ENCODE measurements at places on chromosomes 2 and 18. TPM values are rescaled to one million over a fixed set of nuclear protein-coding genes. Genes with fewer than 3 reads are reported as not detected.

DNA sequence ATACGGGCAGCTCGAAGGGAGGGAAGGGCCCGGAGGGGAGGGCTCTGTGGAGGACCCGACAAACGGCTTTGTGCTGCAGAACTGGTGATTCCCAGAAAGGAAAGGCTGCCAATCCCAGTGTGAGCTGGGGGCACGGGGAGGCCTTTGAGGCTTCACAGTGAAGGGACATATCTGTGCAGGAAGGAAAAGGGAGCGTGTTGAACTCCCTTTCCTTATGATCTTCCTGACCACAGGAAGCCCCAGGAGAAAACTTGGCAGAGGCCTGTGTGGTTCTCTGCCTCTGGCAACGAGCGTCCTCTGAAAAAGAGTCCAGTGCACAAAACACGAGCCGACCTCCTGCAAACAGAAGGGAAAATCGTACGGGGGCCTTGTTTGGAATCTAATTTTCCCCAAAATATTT, 683.5 kb upstream of the SALL3 start:
- no peaks in the 10 kb centered on the region for H3K36me3 ChIP-seq
- H3K4me1 ChIP-seq = peaks cover 11% of the 10 kb centered on the region
- no peak overlapping the region for H3K27ac ChIP-seq
- H3K27me3 ChIP-seq = peaks cover 14% of the 10 kb centered on the region

- no peak overlapping the region for H3K27ac ChIP-seq
- no peaks in the 10 kb centered on the region for H3K27me3 ChIP-seq
Observed at GRCh38 chr2:232999354-232999753, 13.7 kb downstream of the NGEF start.

Gene STK16
- 19.9 TPM for total RNA-seq

DNA sequence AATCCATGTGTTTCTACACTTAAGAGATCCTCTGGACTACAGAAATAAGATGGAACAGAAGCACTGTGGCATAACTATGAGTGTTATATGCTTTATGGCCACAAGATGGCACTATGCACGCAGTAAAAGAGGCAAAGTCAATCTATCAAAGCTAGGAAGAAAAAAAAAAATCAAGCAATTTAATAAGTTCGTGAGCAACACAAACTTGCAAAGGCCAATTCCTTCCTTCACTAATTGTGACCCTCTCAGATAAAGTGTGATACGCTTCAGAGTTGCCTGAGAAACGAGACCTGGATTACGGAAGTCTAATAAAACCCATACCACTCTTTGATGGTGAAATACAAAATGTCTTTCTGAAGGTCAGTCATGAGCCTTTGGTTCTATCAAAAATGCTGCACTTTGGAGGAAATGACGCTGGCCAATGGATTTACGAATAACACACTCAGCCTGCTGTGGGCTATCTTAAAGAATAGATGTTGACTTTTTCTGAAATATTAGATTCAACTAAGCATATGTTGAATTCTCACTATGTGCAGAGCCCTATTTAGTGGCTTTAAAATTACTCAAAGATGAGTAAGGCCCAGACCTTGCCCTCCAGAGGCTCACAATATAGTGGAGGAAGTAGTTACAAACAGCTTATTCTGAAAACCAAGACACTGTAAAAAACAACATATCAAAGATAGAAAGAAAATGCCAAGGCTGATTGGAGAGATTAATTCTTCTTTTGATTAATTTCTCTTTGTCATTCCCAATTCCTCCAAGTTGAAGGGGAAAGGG, 35.5 kb upstream of the TTR start:
- no peaks in the 10 kb centered on the region for H3K36me3 ChIP-seq
- H3K27me3 ChIP-seq = no peaks in the 10 kb centered on the region
- no peak overlapping the region for H3K27ac ChIP-seq
- H3K4me3 ChIP-seq = no peak overlapping the region

Gene KDM3A
- 84.9 TPM for total RNA-seq

Gene WNT10A
- not detected for total RNA-seq

- peaks cover 16% of the 10 kb centered on the region for H3K4me1 ChIP-seq
- DNase-seq = no peak
- no peaks in the 10 kb centered on the region for H3K27me3 ChIP-seq
- no peaks in the 10 kb centered on the region for H3K36me3 ChIP-seq
Observed at GRCh38 chr2:158902005-158902398, 66.4 kb upstream of the TANC1 start.

DNA sequence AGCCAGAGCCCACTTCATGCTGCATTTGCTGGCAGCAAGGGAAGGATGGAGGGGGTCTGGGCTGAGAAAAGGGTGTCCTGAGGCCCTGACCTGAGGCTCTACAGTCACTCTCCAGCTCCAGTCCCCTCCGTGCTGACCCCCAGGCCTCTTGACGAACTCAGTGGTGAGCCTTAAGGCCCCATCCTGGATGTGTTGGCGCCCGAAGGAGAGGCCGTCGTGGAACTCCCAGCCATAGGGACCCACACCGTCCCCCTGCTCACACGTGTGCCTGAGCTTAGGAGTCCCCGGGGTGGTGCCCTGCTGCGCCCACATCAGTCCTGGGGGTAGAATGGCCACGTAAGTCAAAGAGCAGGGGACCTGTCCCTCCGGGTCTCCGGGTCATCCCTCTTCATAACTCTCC, 776 bp downstream of the MOGS start:
- H3K27ac ChIP-seq = no peak overlapping the region
- H3K27me3 ChIP-seq = no peaks in the 10 kb centered on the region
- H3K36me3 ChIP-seq = no peaks in the 10 kb centered on the region
- H3K4me3 ChIP-seq = peak overlapping the region; percentile 89
- peaks cover 7% of the 10 kb centered on the region for H3K4me1 ChIP-seq

GRCh38 chr18:78769502-78770105, 210.0 kb upstream of the SALL3 start:
- no peak overlapping the region for H3K27ac ChIP-seq
- H3K4me3 ChIP-seq = no peak overlapping the region
- H3K36me3 ChIP-seq = no peaks in the 10 kb centered on the region

Data from neural progenitor cell (in vitro differentiated cells).